Smooth muscle cell of trachea (primary cell): ENCODE measurements at places on chromosomes 13 and 19. TPM values are rescaled to one million over a fixed set of nuclear protein-coding genes. Genes with fewer than 3 reads are reported as not detected.

The NOTCH3 gene
- total RNA-seq, result 13.8 and 51.1 TPM in 2 replicates

The ZIC2 gene
- total RNA-seq, result under 0.01 TPM in 1 of 2 replicates, not detected in the other

The KIR3DL1 gene
- total RNA-seq, result not detected in 2 replicates

The LILRB3 gene
- total RNA-seq, result not detected in 2 replicates

The MAMSTR gene
- total RNA-seq, result 1.9 and 3.8 TPM in 2 replicates

The CRB3 gene
- total RNA-seq, result not detected in 2 replicates

The DZIP1 gene
- total RNA-seq, result 50.0 and 52.7 TPM in 2 replicates

The DNAAF3 gene
- 0.33 and 0.87 TPM in 2 replicates for total RNA-seq

The TBXA2R gene
- 2.8 and 2.9 TPM in 2 replicates for total RNA-seq

The SIGLEC11 gene
- not detected in 2 replicates for total RNA-seq

The MOB3A gene
- 30.8 and 39.5 TPM in 2 replicates for total RNA-seq

The CYP2A6 gene
- total RNA-seq, result not detected in 2 replicates

The CLEC4G gene
- not detected in 2 replicates for total RNA-seq

The ZSCAN4 gene
- not detected in 2 replicates for total RNA-seq

The ZNF681 gene
- 0.50 and 0.87 TPM in 2 replicates for total RNA-seq

The ELSPBP1 gene
- not detected in 2 replicates for total RNA-seq

The SIGLEC10 gene
- total RNA-seq, result not detected in 2 replicates

The TNNI3 gene
- total RNA-seq, result 0.66 TPM in 1 of 2 replicates, not detected in the other
